ENCODE measurements at places on chromosomes 5 and 9.

- no peak for DNase-seq
Observed at GRCh38 chr5:80067016-80067415, 31.9 kb downstream of the THBS4 start.

DNA sequence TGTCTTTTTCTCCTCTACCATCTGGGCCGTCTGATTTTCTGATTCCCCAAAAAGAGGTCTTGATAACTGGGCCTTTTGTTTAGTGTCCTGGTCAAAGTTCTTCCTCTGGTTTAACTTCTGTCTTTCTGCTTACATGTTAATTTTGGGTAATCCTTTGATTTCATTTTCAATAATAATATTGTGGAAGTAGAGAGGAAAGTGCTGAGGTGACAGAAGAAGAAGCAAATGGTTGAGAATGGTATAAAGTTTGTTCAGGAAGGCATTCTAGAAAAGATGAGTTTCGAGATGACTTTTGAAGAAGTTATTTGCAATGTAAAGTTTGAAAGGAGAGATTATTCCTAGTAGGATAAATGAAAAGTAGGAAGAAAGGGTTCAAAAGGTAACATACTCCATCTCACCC, 118.1 kb downstream of the UNC13B start:
- no peak for DNase-seq

- no peak for DNase-seq
Observed at GRCh38 chr5:44574678-44575077, 185.5 kb upstream of the FGF10 start.

DNA sequence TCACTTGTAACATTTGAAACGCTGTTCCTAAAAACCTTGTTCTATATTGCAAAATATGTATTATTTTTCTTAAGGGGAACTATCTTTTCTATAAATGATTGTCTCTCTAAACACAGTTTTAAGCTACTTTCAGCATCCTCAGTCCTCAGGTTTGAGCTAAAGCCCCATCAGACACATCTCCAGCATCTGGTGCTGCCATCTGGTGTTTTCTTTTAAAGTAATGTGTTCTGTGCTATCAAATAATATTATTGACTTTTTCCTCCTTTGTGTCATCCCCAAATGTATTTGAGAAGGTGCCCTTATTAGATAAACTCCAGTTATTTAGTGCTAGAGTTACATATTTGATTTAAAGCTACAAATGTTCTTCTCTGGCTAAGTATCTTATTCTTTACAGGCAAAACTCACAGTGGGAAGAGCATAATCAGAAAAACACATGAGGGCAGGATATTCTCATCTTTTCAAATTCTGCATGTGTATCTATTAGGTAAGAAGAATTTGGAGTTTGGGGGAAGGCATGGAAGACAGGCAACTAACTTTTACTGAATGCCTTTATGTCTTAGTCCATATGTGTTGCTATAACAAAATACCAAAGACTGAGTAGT, 27.5 kb downstream of the ZNF474 start:
- no peak for DNase-seq

DNA sequence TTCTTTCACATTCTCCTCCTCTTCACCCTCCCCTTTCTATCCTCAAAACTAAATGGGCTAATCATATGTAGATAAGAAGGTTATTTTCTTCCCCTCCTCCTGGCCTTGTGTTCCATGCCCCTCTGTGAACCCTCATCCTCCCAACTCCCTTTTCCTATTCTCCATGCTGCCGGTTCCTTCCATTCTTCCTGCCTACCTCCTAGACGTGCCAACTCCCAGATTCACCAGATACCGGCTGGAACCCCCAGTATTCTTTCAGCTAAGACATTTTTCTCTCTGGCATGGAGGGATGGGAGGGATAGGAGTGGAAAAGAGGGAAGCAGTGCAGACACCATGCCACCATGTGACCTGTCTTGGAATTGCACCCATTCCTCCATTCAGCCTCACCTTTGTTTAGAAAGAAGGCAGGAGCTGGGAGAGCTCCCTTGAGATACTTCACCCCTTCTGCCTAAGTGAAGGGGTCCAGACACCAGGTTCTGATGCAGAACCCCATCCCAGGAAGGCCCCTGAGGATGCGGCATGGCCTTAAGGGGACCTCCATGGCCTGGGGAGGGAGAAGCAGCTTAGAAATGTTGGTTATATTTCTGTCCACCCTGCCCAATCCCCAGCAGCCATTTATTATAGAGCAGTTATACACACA, 4.8 kb downstream of the DNAJB5 start:
- peak; percentile 42 for DNase-seq

DNA sequence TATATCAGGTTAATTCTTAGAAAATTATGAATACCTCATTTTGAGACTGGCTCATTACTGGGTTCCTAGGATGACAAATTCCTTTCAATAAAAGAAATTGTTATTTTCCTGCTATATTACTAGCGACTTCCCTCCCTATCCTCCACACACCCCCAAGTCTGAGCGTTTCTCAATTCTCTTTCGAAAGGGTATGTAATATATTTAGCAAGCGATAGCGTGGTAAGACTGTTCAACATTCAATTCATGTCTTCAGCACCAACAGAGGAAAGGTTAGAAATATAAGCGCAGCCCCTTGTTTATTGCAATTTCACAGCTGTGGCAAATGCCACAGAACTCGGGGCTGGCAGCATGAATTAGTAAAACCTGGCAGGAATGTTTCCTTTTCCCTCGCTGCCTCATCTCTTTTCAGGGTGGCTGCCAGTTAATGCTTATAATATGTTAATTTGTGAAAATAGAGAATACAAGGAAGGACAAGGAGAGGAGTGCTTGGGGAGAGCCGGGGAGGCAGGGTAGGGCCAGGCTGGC, 152.7 kb upstream of the TBCA start:
- no peak for DNase-seq

GRCh38 chr5:180563994-180564393, 27.3 kb downstream of the SCGB3A1 start:
- DNase-seq: no peak

- no peak for DNase-seq
Observed at GRCh38 chr9:133888809-133889491, 103.2 kb downstream of the VAV2 start.

DNA sequence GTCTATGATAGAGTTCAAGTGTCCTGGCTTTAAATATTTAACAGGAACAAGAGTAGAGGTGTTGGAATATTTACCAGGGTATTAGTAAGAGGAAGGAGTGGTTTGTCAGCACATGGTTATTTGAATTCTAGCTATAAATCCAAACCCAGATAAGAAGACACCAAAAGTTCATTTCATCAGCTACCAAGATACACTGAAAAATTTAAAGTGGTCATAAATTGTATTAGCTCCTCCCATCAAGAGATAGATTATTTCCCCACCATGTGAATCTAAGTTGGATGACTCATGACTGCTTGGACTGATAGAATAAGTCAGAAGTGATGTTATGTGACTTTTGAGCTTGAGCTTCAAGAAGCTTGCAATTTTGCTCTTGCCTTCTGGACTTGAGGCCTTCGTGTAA, 72.1 kb upstream of the GRAMD2B start:
- no peak for DNase-seq

GRCh38 chr5:145588113-145588512, 247.0 kb downstream of the PRELID2 start:
- no peak for DNase-seq

GRCh38 chr9:121815084-121815483, 163.7 kb downstream of the DAB2IP start:
- no peak for DNase-seq

DNA sequence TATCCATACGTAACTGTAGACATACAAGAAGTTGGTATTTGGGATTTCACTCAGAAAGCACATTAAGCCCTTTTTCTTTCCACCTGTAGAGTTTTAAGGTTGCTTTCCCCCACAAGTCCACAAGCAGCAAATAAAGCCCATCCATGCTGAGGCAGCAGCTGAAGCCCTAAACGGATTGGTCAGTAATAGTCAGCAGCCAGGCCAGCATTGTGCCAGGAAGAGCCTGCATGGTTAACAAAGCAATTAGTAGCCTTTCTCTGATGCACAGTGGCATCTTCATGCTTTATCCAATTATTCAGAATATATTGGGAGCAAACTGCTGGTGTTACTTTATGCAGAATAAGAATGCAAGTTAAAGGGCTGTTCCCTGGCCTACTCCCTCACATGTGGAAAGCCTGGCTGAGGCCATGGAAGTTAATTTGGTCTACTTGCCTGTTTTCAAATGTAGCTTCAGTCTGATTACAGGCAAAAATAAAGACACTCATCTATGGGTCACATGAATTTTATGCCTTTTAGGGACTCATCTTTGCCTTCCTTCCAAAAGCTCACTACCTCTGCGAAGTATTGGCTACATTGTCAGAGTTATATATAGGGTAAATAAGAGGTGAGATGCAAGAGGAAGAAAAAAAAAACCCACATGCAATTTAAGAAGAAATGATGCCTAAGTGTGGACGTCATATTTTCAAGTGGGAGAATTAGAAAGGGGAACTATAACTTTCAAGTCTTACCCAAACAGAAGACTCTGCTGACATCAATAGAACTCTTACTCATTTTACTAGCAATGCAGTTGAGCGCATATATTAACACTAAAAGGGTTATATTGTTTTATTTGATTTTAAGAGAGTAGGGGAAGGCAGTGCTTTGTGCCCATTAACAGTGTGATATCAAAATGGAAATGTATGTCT, 15.9 kb downstream of the EBF1 start:
- DNase-seq: no peak

DNA sequence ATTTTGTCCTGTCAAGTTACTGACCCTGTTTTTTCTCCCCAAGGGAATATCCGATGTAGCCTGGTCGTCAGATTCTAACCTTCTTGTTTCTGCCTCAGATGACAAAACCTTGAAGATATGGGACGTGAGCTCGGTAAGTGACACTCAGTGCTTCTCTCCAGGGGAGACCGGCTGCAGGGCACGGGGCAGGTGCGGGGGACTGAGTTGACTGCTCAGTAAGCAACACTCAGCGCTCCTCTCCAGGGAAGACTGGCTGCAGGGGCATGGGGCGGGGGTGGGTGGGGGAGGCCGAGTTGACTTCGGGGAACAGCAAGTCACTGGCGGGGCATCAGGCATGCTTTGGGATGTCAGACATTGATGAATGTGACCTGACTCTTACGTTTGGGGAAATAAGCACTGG, 6.0 kb downstream of the WDR5 start:
- DNase-seq: no peak

DNA sequence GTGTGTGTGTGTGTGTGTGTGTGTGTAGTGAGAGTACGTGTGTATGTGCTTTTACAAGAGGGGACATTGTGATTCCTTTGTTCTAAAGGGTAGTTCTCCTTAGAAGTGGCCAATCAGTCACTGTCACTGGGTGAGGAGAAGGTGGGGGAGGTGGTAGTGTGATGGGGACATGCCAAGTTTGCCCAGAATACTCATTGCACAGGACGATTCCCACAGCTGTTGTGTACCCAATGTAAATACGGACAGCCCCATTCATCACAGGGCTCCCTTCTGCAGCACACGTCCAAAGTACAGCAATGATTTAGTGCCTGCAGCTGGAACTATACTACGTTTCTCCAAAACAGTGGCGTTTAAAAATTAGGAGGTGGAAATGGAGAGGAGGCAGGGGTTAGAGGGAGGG, 287.8 kb downstream of the TLR4 start:
- no peak for DNase-seq

- DNase-seq: peak; percentile 83
Observed at GRCh38 chr9:34072868-34073590, 24.3 kb upstream of the UBAP2 start.

- peak; percentile 75 for DNase-seq
Observed at GRCh38 chr5:136811551-136811950, 446.2 kb upstream of the TRPC7 start.

- DNase-seq: no peak
Observed at GRCh38 chr5:170275376-170275994, 22.1 kb downstream of the LCP2 start.

DNA sequence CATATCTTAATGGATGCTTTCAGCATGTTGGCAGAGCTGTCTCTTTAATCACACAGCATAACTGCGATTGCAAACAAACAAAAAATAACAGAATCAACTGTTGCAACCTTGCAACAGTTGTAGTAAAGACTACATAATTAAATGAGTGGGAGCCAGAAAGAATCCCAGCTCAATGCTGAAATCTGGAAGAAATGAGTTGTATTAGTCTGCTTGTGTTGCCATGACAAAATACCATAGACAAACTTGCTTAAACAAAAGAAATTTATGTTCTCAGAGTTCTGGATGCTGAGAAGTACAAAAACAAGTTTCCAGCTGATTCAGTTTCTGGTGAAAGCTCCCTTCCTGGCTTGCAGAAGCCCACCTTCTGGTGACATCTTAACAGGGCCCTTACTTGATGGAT, 260.9 kb upstream of the TUSC1 start:
- no peak for DNase-seq
